ENCODE measurements at places on chromosomes 11 and 22.

DNA sequence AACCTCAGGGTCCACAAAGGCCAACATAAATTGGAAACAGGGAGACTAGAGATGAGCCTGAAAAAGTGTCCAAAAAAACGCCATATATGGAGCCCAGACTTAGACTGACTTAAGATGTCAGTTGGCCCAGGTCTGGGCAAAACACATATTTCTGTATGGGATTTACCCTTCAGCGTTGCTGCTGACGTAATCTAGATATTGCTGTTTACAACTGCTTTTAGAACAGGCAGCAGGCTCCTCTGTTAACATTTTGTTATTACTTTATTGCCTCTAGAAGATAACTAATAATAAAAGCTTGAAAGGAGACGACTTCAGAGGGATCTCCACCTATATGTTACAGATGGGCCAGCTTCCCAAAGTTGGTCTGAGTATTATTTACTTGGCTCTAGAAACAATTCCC lies 8.7 kb downstream of the ME3 start:
- DNase-seq: no peak

DNA sequence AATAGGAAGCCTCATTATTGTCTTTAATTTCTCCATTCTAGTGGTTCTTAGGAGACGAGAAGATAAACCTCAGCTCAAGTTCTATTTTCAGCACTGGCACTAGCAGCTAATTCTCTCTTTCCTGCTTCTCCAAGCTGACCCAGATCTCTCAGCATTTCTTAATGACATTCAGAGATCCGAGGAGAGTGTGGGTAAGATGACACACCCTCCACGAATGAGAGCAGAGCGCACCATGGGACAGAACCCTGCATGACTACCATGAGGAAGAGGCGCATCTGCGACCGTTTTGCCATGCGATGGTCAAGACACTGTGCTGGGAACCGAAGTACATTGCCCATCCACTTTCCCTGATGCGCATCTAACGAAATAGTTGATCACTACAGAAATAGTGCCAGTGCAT lies 241.8 kb downstream of the LARGE1 start:
- no peak for DNase-seq

- peak; percentile 83 for DNase-seq
These were observed 4.3 kb downstream of the SIAE start for GRCh38 chr11:124669193-124669592.

GRCh38 chr22:20418211-20418788 lies 19.3 kb downstream of the SCARF2 start:
- DNase-seq: peak; percentile 91
